Natural killer cell (primary cell): ENCODE measurements at places on chromosomes 4 and X. TPM values are rescaled to one million over a fixed set of nuclear protein-coding genes. Genes with fewer than 3 reads are reported as not detected.

- H3K27me3 ChIP-seq: no peaks in the 10 kb centered on the region
- no peak for DNase-seq
- H3K36me3 ChIP-seq: no peaks in the 10 kb centered on the region
- no peak within 1 kb of the TSS for H3K27ac ChIP-seq
Measured at GRCh38 chrX:34942496-34942895, at the start of gene FAM47B. TSS of gene FAM47B (plus strand) at chrX:34942796. CDS start at chrX:34942832, 36 bp downstream.

DNA sequence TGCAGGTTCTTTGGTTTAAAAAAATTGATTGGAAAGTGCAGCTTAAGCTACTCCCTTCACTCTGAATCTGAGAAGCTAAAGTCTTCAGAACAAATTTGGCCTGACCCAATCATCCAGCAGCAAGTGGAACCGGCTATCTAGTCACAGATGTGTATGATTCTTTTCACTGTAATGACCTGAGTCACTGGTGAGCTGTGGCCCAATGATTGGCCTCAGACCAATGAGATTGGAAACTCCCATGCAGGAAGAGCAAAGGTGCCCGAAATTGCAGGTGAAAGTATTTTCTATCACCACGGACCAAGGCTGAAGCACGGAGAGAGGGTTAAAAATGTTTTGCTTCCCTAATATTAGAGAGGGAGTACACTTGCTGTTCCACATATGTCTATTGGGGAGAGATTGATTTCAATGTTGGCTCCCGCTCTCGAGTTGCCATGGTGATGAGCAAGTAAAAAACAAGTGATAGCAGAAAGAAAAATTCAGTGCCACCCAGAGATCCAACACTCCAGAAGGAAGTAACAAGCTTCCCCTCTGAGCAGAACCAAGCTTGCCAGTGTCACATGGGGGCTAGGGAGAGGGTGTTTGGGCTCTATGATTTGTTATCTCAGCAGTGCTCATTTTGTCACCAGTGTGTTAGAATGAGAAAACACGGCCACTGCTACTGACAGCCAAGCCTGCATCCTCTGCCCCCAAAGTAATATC is 11.2 kb downstream of the RIPPLY1 start:
- DNase-seq: no peak
- H3K4me1 ChIP-seq: no peaks in the 10 kb centered on the region
- no peak overlapping the region for H3K4me3 ChIP-seq
- H3K36me3 ChIP-seq: no peaks in the 10 kb centered on the region
- H3K27ac ChIP-seq: no peak overlapping the region
- no peaks in the 10 kb centered on the region for H3K27me3 ChIP-seq

GRCh38 chr4:93061826-93062225 is 758.1 kb downstream of the GRID2 start:
- H3K4me3 ChIP-seq: no peak overlapping the region
- no peak for DNase-seq
- H3K4me1 ChIP-seq: no peaks in the 10 kb centered on the region
- no peaks in the 10 kb centered on the region for H3K36me3 ChIP-seq

- no peak for DNase-seq
- H3K4me3 ChIP-seq: no peak overlapping the region
- no peaks in the 10 kb centered on the region for H3K27me3 ChIP-seq
- no peaks in the 10 kb centered on the region for H3K4me1 ChIP-seq
- H3K36me3 ChIP-seq: no peaks in the 10 kb centered on the region
- H3K27ac ChIP-seq: no peak overlapping the region
Measured at GRCh38 chrX:17719711-17720110, 17.6 kb upstream of the SCML1 start.

GRCh38 chrX:48890934-48891401 is 6.6 kb downstream of the TIMM17B start:
- H3K36me3 ChIP-seq: peaks cover 10% of the 10 kb centered on the region
- no peak overlapping the region for H3K27ac ChIP-seq
- H3K4me3 ChIP-seq: peak overlapping the region; percentile 33
- H3K4me1 ChIP-seq: peaks cover 14% of the 10 kb centered on the region
- DNase-seq: peak; percentile 52

The CPZ gene
- not detected for total RNA-seq
